ENCODE measurements at places on chromosomes 6 and 20.
A peak's percentile ranks its signal among the peaks of the same experiment; 100 is the strongest.

GRCh38 chr6:28839443-28840120, 84.2 kb downstream of the TRIM27 start:
- no peak for DNase-seq

GRCh38 chr20:42678895-42679294, 510.8 kb downstream of the PTPRT start:
- no peak for DNase-seq

DNA sequence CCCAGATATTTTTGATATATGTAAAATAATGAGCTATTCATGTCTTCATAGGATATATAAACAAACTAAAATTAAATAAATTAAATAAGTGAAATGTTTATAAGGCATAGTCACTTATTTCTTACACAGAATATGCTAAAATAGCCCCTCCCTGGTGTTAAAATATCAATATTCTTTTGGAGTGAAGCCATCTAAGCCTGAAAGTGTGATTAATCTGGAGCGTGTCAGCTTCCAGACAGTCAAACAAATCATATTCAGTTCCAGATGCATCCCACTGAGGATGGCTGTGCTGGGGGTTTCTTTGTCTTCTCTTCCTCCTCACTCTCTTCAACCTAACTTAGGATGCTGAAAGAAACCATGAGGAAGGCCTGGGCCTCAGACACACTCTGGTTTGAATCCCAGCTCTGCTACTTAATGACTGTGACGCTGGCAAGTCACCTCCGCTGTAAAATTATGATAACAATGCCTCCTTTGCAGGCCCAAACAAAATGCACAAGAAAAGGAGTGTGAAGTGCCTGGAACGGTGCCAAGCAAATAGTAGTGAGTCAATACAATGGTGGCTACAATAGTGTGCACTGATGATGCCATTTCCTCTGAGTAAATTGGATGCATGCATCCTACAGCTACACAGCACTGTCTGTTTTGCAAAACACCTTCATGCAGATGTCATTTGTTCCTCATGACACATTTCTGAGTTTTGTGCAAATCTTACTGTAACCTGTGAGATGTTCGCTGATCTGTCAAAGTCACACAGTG, 161.4 kb downstream of the FOXC1 start:
- DNase-seq: no peak

- DNase-seq: peak; percentile 45
These were observed 658 bp downstream of the CUL7 start for GRCh38 chr6:43052842-43053544.

DNA sequence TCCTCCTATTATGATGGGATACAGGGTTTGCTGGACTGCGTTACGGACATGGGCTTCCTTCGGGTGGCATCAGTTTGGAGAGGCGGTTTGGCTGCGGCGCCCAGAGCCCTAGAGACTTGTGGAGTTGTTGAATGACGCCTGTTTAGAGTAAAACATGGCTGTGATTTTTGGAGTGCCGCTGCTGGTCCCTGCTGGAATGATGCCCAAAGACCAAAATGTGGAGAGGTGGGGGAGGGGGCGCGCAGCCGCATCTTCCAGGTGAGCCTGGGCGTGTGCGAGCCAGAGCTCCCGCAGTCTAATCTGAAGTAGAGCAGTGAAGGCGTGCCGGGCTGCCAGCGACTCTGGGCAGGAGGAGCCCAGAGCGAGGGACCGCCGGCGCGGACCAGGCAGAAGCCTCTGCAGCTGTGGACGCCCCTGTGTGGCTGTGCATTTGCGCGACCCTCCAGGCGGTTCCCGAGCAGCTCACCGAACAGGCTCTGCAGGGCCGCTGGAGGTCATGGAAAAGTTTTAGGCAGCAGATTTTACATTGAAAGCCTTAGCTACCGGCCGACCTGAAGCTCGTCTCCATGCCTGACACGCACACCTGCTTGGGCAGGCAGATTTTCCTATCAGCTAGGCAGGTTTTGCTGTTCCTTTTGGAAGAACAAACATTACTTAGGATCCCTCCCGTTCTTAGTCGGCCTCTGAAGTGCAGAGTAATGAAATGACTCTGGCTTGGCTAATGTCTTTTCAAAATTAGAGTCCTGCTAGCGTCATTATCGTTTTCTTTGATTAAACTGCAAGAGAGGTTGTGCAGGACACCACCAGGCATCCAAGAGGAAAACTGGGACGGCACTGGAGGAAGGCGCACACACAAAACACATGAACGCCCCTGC, 298.2 kb downstream of the PHACTR1 start:
- DNase-seq: no peak

DNA sequence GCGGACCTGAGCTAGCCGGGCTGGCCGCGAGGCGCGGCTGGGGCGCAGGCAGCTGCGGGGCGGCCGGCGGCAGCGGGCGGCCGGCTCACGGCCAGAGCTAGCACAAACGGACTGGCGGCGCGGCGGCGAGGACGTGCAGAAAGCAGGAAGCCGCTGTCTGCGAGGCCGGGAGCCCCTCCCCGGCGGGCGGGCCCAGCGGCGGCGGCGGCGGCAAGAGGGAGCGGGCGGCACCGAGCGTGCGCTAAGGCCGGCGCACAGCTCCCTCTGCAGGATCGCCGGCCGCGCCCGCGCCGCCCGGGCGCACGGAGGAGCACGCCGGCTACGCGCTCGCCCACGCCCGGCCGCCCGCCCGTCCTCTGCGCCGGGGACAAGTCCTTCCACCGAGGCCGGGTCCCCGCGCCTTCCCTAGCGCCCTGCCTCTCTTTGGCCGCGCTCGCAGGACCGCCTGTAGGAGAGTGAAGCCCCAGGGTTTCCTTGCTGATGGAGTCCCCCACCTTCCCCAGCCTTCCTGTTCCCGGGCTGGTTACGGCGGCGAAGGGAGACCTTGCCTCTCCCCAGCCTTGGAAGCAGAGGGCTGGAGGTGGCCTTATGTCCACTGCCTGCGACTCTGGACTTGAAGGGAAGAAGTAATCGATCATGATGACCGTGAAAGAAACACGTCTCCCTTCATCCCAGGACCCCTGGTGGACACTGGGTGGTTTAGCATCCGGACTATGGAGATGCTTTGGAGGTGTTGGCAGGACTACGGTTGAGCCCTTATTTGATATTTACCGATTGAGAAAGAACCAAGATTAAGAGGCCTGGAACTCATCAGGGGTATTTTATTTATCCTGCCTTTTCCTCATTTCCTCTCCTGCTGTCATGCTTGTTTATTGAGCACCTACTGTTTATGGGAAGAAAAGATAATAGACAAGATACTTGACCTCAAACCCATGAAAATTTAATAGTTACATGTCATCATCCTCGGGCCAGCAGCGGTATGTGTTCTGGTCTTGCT, at the start of gene PREP:
PREP (minus strand) TSS at position 144 of the 997 bp plus-strand sequence. CDS start 191 bp downstream, outside the sequence.
- DNase-seq: peak; percentile 83

GRCh38 chr20:62111148-62111547, 11.1 kb upstream of the LSM14B start:
- peak; percentile 20 for DNase-seq
